ENCODE measurements at places on chromosomes 12 and 14.

DNA sequence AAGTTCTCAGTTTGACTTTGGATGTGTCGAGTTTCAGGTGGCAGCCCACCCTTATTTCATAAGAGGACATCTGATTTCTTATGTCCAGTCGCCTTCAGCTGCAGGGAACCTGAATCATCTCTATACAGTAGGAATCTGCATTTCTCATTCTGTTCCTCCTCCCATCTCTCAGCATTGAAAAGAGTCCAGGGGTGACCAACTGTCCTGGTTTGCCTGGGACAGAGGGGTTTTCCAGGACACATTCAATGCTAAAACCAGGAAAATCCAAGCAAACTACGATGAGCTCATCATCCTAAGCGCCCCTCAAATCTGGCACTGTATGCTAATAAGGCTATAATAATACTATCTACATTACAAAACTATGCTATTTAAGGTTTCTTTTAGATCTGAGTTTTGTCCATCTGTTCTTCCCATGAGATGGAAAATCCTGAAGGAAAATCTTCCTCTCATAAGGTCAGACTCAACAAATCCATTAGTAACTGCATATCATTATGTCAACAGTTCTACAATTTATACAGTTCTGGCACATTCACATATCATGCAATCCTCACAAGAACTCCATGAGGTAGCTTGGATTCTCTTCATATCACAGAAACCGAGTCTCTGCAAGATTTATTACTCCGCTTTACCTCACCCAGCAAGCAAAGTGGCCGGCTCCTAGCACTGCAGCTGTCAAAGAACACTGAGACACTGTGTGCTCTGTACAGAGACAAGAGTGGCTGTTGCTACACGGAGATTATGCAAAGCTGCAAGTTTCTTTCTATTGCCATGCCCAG, 15.6 kb upstream of the CALM1 start:
- DNase-seq = no peak

- no peak for DNase-seq
These were observed 262.6 kb upstream of the BTG1 start for GRCh38 chr12:92408072-92408900.

DNA sequence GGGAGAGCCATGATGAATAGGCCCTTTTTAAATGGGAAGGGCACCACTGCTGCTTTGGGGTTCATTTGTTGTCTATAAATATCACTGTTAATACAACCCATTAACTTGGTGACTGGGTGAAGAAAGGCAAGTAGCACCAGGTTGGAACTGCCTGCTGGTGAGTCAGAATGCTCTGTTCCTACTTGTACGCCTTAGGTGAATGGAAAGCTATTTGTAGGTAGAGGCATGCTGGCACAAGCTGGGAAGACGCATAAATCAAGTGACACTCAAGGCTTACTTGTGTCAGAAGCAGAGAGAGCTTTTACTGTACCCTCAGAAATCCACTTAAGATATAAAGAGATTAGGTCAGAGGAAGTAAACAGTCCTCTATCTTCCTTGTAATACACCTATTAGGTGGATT, 142.5 kb downstream of the TMX1 start:
- no peak for DNase-seq

- DNase-seq = no peak
These were observed 46.2 kb upstream of the REP15 start for GRCh38 chr12:27650011-27650410.

- DNase-seq = no peak
These were observed 110.3 kb downstream of the GCH1 start for GRCh38 chr14:54792288-54792687.

GRCh38 chr14:86766469-86766868, 1226.5 kb downstream of the GALC start:
- no peak for DNase-seq

- DNase-seq = no peak
These were observed 47.7 kb downstream of the LEMD3 start for GRCh38 chr12:65217086-65217485.

DNA sequence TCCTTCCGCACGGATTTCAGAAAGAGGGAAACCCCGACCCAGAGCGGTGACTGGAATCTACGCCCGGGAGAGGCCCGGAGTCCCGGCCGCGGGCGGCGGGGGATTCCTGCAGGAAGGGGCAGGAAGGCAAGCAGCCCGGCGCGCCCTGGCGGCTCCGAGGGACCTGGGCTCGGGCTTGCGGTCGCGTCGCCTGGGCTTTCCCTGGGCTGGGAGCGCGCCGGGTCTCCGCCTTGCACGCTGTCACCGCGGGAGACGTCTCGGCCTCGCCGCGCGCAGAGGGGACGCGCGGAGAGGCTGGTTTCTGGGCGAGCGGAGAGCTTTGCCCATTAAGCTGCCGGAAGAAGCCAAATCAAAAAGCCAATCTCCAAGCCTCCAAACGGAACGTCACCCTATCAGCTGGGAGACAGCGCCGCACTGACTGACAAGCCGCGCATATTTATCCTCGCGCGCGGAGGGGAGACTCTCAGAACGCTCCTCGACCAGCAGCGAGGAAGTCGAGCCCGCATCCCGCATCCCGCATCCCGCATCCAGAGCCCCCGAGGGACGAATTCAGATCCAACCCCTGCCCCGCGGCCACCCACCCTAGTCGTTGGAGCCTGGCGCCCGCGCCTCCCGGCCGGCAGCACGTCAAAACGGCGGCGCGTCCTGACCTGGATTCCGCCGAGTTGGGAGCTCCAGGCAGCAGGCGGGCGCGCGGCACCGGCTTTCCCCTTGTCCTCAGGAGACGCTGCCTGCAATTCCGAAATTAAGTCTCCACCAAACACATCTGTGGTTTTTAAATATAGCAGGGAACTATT, at the start of gene SLC8A3:
Gene SLC8A3 (minus strand): TSS at position 293 of the 797 bp plus-strand sequence. CDS start 20,529 bp downstream, outside the sequence.
- DNase-seq = peak; percentile 30

GRCh38 chr12:3030821-3031429, 46.3 kb upstream of the TSPAN9 start:
- no peak for DNase-seq

DNA sequence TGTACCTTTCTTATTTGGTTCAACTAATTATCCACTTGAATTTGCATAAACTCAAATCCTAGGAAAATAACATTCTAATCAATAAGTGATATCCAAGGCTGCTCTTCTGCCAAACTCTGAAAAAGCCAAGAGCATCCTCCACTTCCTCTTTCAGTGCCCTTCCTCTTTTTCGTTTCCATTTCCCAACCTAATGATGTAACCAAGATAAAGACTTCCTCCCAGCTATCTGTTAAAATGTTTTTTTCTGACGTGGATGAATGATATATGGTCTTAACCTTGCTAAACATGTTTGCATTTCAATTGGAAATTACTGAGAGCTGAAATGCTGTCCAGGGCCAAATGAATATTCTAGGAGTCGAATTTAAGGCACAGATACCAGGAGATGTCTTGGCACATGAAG, 459.5 kb upstream of the PDE3A start:
- no peak for DNase-seq

DNA sequence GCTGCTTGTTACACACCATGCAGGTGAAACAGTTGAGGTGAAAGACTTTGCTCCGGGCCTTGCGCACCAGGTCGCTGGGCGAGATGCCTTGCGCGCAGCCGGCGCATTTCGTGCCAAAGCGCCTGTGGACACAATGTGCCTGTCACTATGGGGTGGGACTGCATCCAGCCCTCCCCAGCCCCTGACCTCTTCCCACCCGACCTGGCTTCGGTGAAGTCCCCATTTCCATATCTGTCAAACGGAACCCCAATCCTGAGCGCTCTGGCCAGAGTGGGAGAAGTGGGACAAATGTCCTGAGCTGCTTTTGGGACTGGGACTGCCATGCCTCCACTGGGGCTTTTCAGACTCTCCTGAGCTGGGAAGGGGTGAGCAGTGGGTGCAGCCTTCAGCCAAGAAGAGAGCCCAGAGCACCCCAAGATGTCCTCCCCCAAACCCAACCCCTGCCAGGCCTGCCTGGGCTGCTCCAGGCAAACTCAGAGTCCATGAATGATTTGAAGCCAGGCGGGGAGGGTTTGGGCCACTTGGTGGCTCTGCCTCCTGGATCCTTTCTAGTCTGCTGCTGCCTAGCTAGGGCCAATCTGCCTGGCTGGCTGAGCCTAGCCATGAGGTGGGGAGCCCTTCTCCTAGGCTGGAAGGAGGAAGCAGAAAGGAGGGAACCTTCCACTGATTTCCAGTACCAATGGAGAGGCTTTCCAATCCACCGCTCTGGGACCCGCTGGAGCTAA, 2.3 kb downstream of the LHX5 start:
- DNase-seq = no peak

- no peak for DNase-seq
These were observed 29.8 kb upstream of the NFYB start for GRCh38 chr12:104167519-104168458.

DNA sequence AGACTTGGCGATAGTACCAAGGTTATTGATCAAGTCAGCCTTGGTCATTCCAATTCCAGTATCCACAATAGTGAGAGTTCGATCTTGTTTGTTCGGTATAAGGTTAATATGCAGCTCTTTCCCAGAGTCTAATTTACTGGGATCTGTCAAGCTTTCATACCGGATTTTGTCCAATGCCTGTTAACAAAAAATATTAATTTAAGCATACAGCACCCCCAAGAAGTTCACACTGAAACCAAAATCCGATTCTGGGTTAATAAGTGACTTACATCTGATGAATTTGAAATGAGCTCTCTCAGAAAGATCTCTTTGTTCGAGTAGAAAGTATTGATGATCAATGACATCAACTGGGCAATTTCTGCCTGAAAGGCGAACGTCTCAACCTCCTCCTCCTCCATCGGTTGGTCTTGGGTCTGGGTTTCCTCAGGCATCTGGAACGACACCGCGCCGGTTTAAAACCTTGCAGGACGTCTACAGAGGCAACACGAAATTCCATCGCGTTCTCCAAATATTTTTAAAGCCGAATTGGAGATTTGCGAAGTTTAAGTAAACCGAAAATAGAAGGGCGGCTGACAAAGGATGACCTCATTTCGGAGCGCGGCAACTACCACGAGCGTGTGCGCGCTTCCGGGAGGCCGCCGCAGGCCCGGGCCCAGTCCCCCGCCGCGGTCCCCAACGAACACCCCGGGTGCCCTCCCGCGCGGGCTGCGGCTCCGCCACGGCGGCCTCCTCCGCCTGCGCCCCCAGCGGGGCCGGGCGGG, 716 bp downstream of the HSP90AA1 start:
- DNase-seq = no peak

GRCh38 chr12:106436164-106436563, 78.6 kb downstream of the POLR3B start:
- no peak for DNase-seq

DNA sequence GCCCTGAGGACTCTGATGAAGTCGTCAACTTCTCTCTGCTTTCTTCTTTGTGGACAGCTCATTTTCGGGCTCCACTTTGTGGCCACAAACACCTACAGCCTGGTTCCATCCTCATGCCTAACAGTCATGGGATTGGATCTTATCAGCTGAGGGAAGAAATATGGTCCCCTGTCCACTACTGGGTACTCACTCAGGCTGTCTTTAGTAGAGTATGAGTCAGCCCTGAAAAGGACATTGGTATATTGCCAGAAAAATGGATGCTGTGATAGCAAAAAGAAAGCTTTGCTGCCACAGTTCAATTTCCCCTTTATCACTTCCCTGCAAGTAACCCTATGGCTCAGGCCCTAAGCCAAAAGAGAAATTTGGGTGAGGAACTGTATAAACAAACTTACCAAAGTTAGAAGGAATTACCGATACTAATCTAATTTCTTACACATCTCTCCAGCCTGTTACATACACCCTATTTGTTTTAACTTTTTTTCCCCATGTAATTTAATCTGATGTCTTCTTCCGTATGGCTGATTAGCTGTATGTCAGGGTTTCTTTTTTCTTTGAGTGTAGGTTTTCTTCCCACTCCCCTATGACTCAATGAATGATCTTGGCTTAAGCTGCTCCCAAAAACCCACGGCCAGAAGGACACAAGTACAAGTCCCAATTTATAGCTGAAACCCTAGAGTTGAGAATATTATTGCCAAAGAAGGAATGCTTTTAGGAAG, 29.1 kb downstream of the MTHFD1 start:
- DNase-seq = no peak

- no peak for DNase-seq
These were observed 63.1 kb downstream of the LRRC9 start for GRCh38 chr14:59983048-59983447.

GRCh38 chr14:90368946-90369721, 27.7 kb upstream of the CALM1 start:
- no peak for DNase-seq

GRCh38 chr14:89828471-89829165, 125.9 kb downstream of the EFCAB11 start:
- no peak for DNase-seq

- no peak for DNase-seq
These were observed 2.5 kb downstream of the RIMBP2 start for GRCh38 chr12:130713581-130713991.

Data from NCI-H2081 treated with DMSO at 0.1 percent for 48 hours (cell line).